Lung (tissue), 17 donors: ENCODE measurements at places on chromosomes 7 and 10.

GRCh38 chr10:99236627-99237309 is 1.1 kb upstream of the HPSE2 start:
- DNase-seq = no peak
- H3K4me1 ChIP-seq = peaks cover 12% of the 10 kb centered on the region
- no peak overlapping the region for H3K4me3 ChIP-seq
- no peak overlapping the region for H3K27ac ChIP-seq
- no peaks in the 10 kb centered on the region for H3K36me3 ChIP-seq

- H3K36me3 ChIP-seq = peaks cover 30% of the 10 kb centered on the region
- H3K27me3 ChIP-seq = no peaks in the 10 kb centered on the region
- DNase-seq = peak; percentile 26
- H3K4me1 ChIP-seq = peaks cover 7% of the 10 kb centered on the region
- no peak overlapping the region for H3K4me3 ChIP-seq
These were observed 83.5 kb downstream of the PRPF18 start for GRCh38 chr10:13670311-13670710.

GRCh38 chr10:91880310-91880709 is 29.0 kb downstream of the FGFBP3 start:
- peaks cover 5% of the 10 kb centered on the region for H3K4me1 ChIP-seq
- no peak overlapping the region for H3K4me3 ChIP-seq
- no peaks in the 10 kb centered on the region for H3K36me3 ChIP-seq
- H3K27ac ChIP-seq = no peak overlapping the region
- DNase-seq = peak; percentile 35

DNA sequence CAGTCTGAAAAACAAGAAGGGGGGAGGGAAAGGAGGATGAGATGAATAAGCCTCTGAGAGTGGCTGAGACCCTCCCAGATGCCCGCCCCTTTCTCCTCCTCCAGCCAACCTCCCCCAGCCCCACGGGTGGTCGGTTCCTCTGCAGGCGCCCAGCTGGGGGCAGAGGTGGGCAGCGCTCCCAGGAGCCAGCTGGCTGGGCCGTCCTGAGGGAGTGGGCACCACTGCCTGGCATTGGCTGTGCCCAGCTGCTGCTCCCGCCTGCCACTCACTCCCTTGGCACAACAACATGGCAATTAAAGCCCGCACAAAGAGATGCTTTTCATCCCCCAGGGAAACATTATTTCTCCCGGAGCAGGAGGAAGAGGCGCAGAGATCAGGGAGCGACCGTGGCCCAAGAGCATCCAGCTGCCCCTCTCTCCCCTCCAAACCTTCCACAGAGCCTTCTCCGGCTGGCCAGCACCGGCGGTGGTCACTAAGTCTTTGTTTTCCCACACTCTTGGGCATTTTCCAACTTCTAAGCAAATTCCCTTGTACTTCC is 107.2 kb downstream of the SPDYE5 start:
- peaks cover 10% of the 10 kb centered on the region for H3K36me3 ChIP-seq
- no peak overlapping the region for H3K27ac ChIP-seq
- H3K27me3 ChIP-seq = no peaks in the 10 kb centered on the region
- no peaks in the 10 kb centered on the region for H3K4me1 ChIP-seq
- no peak overlapping the region for H3K4me3 ChIP-seq

DNA sequence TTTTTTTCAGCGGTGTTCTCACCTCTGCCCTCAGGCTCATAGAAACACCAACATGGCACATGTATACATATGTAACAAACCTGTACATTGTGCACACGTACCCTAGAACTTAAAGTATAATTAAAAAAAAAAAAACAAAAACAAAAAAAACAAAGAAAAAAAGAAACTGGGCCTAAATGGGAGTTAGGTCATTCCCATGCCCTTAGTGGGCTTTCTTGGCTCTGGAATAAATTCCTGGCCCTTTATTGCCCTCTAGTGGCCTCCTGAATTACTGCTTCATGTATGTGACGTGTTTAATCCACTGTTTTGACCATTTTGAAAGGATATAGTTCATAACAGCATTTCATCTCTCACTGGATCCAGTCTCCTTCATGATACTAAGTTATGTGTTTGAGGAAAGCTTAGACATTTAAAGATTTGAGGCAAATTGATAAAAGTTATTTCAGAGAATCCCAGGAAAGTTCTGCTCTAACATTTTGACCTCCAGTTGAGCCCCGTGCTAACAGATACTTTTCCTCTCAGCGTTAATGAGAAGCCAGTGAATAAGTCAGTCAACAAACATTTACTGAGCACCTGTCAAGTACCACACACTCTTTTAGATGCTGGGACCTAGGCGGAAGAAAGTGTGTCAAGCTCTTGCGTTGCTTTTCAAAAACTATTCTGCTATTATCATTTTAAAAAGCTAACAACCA is 54.7 kb upstream of the SYPL1 start:
- H3K4me3 ChIP-seq = no peak overlapping the region
- H3K4me1 ChIP-seq = no peaks in the 10 kb centered on the region
- no peaks in the 10 kb centered on the region for H3K36me3 ChIP-seq
- no peak overlapping the region for H3K27ac ChIP-seq
- no peaks in the 10 kb centered on the region for H3K27me3 ChIP-seq
- DNase-seq = peak; percentile 89

DNA sequence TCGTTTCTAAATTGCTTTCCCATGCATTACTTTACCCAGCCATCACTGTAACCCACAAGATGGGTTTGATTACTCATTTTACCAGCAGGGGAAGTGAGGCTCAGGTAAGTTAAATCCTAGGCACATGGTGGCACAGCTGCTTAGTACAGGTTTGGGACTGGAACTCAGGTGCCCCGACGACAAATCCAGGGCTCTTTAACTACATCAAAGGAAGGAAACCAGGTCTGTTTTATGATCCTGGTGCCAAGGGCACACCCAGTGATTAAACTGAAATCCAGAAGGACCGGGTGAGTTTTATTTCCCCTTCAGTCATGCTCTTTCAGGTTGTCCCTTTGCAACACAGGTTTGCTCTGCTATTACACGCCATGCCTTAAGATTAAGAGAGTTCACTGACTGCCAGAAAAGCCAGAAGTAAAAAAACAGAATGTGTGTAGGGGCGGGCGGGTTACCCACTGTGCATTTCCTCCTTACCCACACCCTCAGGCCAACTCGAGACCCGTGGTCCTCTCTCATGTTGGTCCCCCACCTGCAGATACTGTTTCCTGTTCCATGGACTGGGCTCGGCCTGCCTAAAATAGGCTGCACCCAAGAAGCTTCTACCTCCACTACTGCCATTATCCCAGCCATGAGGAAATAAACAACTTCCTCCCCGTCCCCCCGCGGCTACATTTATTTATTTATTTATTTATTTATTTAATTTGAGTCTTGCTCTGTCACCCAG is 55.1 kb upstream of the KDM7A start:
- no peaks in the 10 kb centered on the region for H3K27me3 ChIP-seq
- H3K4me1 ChIP-seq = peaks cover 5% of the 10 kb centered on the region
- DNase-seq = peak; percentile 23
- peak overlapping the region; percentile 2 for H3K27ac ChIP-seq
- H3K4me3 ChIP-seq = no peak overlapping the region
- H3K36me3 ChIP-seq = no peaks in the 10 kb centered on the region

DNA sequence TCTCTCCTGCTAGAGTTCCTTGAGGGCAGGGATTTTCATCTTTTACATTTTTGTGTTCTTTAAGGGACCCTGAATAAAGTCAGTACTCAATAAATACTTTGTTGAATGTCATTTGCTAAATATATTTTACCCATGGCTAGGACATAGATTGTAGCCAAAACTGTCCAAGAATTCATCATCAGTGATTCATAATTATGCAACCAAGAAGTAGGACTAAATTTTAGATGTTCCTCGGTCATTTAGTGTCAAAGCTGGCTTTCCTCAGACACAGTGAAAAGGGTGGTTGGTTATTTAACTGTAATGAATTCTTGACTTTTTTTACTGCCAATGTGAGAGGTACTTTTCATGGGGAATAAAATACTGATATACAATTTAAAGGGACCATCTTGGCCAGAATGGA is 3.3 kb downstream of the NUDT13 start:
- H3K27ac ChIP-seq = no peak overlapping the region
- H3K4me1 ChIP-seq = no peaks in the 10 kb centered on the region
- H3K36me3 ChIP-seq = peaks cover 3% of the 10 kb centered on the region
- no peaks in the 10 kb centered on the region for H3K27me3 ChIP-seq
- DNase-seq = no peak

DNA sequence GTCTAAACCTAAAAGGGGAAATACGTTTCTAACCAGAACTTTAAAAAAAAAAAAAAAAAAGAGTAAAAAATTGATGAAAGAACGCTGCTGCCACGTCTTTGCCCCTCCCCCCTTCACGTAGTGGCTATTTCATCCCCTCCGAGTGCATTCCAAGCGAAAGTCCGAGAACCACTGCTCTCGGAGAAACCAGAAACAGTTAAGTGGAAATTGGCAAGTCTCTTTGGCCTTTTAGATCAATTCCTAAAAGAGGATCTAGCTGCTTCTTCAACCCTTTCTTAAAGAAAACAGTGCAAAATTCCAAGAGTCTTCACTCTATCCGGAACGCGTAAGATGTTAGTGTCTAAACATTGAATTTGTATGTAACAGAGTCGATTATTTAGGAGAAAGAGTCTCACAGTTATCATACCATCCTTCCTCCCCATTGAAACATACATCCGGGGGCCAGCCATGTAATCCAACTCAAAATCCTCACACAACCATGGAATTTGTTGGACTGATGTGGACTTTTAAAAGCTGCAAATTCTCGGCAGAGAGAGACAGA is 1.1 kb downstream of the P4HA1 start:
- H3K4me1 ChIP-seq = peaks cover 2% of the 10 kb centered on the region
- H3K27ac ChIP-seq = peak overlapping the region; percentile 94
- H3K36me3 ChIP-seq = no peaks in the 10 kb centered on the region
- DNase-seq = peak; percentile 95

DNA sequence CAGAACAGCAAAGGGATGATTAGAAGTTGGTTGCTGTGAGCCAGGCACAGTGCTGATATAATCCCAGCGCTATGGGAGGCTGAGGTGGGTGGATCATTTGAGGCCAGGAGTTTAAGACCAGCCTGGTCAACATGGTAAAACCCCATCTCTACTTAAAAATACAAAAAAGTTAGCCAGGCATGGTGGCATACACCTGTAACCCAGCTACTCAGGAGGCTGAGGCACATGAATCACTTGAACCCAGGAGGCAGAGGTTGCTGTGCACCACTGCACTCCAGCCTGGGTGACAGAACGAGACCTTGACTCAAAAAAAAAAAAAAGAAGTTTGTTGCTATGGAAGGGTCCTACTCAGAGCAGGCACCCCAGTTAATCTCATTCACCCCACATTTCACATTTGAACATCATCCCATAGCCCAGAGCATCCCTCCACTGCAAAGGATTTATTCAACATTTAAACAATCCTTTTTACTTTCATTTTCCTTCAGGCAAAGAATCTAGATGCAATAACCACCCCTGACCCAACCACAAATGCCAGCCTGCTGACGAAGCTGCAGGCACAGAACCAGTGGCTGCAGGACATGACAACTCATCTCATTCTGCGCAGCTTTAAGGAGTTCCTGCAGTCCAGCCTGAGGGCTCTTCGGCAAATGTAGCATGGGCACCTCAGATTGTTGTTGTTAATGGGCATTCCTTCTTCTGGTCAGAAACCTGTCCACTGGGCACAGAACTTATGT is 4.1 kb downstream of the IL6 start:
- H3K36me3 ChIP-seq = no peaks in the 10 kb centered on the region
- peaks cover 11% of the 10 kb centered on the region for H3K4me1 ChIP-seq
- no peak for DNase-seq
- H3K27ac ChIP-seq = no peak overlapping the region

- no peak for DNase-seq
- H3K4me3 ChIP-seq = no peak overlapping the region
- H3K4me1 ChIP-seq = no peaks in the 10 kb centered on the region
- H3K36me3 ChIP-seq = no peaks in the 10 kb centered on the region
These were observed 22.5 kb upstream of the C10orf53 start for GRCh38 chr10:49656845-49657493.

- no peak for DNase-seq
- no peaks in the 10 kb centered on the region for H3K27me3 ChIP-seq
- H3K4me3 ChIP-seq = no peak overlapping the region
- peaks cover 19% of the 10 kb centered on the region for H3K36me3 ChIP-seq
- H3K27ac ChIP-seq = no peak overlapping the region
These were observed 63.3 kb upstream of the DNAJB12 start for GRCh38 chr10:72417971-72418370.

GRCh38 chr10:26457088-26457487 is 18.9 kb downstream of the APBB1IP start:
- H3K4me3 ChIP-seq = no peak overlapping the region
- no peaks in the 10 kb centered on the region for H3K27me3 ChIP-seq
- DNase-seq = no peak
- no peak overlapping the region for H3K27ac ChIP-seq

DNA sequence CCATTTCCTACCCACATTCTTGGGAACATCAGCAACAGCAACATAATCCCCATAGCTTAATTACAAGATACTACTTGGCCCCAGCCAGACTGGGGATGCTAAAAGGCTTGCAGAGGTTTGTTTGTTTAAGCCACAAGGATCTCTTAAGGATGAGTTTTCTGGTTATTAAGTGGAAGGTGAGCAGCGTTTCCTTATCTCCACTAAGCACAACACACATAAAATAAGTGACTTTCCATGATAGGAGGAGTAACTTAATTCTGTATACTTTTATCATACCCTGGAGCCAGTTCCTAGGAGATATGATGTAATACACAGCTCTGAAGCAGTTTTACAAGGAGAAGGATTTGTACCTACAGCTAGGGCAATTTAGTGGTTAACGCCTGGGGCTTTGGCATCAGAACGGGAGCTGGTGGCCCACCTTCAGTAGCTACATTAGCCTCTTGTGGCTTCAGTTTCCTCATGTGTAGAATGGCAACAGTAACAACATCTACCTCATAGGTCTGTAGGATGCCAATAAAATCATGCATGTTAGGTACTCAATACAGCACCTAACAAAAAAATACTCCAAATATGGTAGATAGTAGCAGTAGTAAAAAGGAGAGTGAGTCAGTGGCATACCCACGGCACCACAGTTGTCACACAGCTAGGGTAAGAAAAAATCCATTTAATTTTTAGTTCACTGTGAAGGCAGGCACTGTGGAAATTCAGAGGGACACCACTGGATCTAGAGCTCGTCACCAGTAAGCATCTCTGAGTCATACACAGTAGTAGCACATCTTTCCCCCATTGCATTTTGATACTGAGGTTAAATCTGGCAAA is 55.2 kb downstream of the DOCK4 start:
- H3K27ac ChIP-seq = no peak overlapping the region
- no peak overlapping the region for H3K4me3 ChIP-seq
- no peaks in the 10 kb centered on the region for H3K4me1 ChIP-seq
- H3K36me3 ChIP-seq = no peaks in the 10 kb centered on the region
- H3K27me3 ChIP-seq = no peaks in the 10 kb centered on the region
- DNase-seq = no peak

GRCh38 chr7:156656598-156656997 is 16.0 kb downstream of the RNF32 start:
- H3K4me1 ChIP-seq = no peaks in the 10 kb centered on the region
- no peak overlapping the region for H3K4me3 ChIP-seq
- H3K36me3 ChIP-seq = no peaks in the 10 kb centered on the region
- no peak overlapping the region for H3K27ac ChIP-seq
- DNase-seq = no peak
- no peaks in the 10 kb centered on the region for H3K27me3 ChIP-seq

DNA sequence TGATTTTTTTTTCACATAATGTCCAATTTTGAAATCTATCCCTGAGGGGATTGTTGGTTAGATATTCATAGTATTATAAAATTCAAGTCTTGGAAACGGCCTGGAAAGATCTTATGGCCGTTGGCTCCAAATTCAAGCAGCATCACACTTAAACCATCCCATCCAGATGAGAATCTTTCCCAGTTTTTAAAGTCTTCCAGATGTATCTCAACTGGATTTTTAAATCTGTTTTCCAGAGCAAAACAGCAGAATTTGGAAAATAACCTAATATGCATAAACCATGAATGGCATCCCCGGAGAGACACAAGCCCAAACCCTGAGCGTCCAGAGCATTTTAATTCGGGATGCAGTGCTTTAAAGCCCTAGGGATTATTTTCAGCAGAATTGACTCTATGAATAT is 208.2 kb upstream of the PRKCQ start:
- H3K27me3 ChIP-seq = no peaks in the 10 kb centered on the region
- H3K27ac ChIP-seq = no peak overlapping the region
- no peak overlapping the region for H3K4me3 ChIP-seq
